ENCODE measurements at places on chromosomes 7 and 10. TPM values are rescaled to one million over a fixed set of nuclear protein-coding genes. Genes with fewer than 3 reads are reported as not detected.
A peak's percentile ranks its signal among the peaks of the same experiment; 100 is the strongest.

The HSPA12A gene
- total RNA-seq: 33.5 TPM

DNA sequence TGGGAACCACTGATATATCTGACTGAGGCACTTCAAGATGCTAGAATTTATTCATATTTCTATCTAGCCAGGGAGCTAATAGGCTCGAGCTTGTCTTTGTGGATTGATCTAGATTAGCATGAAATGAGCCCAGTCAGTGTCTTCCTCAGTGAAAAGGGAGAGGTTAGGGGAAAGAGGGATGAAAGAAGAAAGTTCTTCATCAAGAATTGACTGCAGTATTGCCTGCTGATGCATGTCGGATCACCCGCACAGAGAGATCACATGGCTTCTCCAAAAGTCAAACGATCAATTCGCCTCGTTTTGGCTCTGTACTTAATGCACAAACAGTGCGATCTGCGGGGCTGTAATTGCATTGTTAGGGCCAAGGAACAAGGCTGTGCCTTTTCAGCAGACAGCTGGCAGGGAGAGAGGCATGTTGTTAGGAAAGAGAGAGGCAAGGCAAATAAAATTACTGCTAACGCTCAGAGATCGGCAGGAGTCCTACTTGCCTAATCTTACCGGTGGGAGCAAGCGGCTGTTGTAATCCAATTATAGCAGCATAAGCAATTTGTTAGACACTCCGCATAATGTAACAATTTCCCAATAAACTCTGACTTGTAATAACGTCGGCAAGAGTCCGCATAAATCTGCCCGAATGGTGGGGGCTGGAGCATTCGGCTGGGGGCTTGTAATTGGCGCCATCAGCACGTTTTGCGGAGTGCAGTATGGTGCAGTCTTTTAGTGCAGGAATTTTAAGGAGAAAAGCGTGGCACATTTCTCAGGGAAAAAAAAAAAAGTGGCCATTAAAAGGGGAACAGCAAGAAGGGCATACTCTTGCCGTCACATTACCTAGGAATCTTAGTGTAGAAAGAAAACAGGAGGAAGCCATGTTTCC is 102.1 kb downstream of the POLL start:
- peak; percentile 51 for DNase-seq
- H3K36me3 ChIP-seq: no peaks in the 10 kb centered on the region
- no peak overlapping the region for H3K27ac ChIP-seq
- H3K27me3 ChIP-seq: no peaks in the 10 kb centered on the region
- peak overlapping the region; percentile 44 for H3K4me3 ChIP-seq

DNA sequence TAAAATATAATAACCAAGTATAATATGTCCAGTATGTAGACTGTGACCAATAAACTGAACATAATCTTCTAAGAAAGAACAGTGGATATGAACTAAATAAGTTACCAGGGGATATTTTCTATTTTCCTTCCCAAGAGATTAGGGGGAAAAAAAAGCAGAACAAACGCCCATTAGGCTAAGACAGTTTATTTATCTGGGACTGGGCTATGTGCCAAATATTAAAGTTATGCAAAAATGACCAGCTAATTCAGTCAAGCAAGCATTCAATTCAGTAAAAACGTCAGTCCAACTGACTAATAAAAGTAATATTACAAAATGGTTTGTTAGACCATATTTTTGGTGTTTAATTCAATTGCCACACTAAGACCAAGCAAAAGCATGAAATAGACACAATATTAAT is 122.2 kb downstream of the TSPAN12 start:
- no peak for DNase-seq
- H3K36me3 ChIP-seq: no peaks in the 10 kb centered on the region
- no peaks in the 10 kb centered on the region for H3K27me3 ChIP-seq
- H3K27ac ChIP-seq: no peak overlapping the region

DNA sequence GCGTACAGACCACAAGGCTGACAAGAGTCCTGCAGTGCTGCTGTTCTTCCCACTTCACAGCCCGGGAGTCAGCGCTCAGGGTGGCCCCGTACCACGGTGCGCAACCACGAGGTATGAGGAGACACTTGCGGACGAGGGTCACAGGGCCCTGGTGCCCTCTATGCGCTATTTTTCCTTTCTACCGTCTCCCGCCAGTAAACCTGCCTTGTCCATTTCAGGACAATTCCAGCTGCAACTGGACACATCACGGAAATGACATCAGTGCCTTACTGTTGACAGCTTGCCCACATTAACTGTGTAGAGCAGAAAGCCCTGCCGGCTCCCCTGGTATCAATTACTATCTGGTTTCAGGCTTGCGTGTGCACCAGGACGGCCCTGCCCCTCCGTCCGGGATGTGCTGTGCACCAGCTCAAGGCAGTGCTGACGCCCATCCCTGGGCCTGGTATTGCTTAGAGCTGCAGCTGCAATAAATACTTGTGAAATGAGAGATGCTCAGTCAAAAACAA is 65.1 kb downstream of the ZRANB1 start:
- H3K27me3 ChIP-seq: no peaks in the 10 kb centered on the region
- H3K27ac ChIP-seq: no peak overlapping the region
- DNase-seq: peak; percentile 81
- H3K4me3 ChIP-seq: no peak overlapping the region
- no peaks in the 10 kb centered on the region for H3K4me1 ChIP-seq
- peaks cover 6% of the 10 kb centered on the region for H3K36me3 ChIP-seq

DNA sequence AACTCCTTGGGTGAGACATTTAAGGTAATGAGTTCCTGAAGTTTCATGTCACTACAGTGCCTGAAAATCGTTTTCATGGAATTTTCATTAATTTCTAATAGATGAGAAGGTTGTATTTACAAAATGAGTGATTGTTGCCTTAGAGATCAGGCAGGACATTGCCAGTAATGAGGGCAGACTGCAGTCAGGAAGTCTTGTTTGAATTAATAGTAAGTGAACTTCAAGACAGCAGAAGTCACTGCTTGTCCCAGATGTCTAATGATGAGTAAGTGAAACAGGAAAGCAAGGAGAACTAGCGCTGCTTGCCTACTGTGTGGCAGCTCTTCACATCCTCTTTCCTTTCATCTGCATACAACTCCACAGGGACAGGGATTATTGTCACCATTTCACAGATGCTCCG is 237.4 kb downstream of the BAMBI start:
- no peaks in the 10 kb centered on the region for H3K36me3 ChIP-seq
- H3K4me3 ChIP-seq: no peak overlapping the region
- H3K27ac ChIP-seq: no peak overlapping the region

The LBX1 gene
- total RNA-seq: not detected

DNA sequence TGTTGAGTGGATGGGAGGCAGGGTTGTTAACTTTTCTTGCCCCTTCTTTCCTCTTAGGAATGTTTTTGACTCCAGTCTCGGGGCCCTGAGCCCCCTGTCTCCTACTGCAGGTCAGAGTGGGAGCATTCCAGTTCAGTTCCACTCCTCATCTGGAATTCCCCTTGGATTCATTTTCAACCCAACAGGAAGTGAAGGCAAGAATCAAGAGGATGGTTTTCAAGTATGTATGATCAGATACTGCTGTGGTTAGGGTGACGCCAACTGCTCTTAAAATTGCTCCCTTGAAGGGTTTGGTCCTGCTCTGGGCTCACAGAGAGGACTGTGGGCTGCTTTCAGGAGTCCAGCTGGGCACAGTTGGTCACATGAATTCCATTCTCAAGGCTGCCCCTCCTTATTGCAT is 22.0 kb downstream of the VWA2 start:
- H3K4me3 ChIP-seq: no peak overlapping the region
- no peaks in the 10 kb centered on the region for H3K27me3 ChIP-seq
- DNase-seq: no peak
- no peak overlapping the region for H3K27ac ChIP-seq
- H3K36me3 ChIP-seq: no peaks in the 10 kb centered on the region

- peaks cover 24% of the 10 kb centered on the region for H3K27me3 ChIP-seq
- H3K4me3 ChIP-seq: no peak overlapping the region
- DNase-seq: no peak
Measured at GRCh38 chr7:142796001-142796500, 25.3 kb downstream of the PRSS2 start.

The IL2RA gene
- 11.9 TPM for total RNA-seq

DNA sequence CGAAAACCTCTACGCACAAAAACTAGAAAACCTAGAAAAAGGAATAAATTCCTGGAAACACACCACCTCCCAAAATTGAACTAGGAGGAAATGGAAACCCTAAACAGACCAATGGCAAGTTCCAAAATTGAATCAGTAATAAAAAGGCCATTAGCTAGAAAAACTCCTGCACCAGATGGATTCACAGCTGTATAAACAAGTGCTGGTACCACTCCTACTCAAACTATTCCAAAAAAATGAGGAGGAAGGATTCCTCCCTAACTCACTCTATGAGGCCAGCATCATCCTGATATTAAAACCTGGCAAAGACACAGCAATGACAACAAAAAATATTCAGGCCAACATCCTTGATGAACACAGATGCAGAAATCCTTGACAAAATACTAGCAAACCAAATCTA is 228.2 kb downstream of the CHRM2 start:
- no peak overlapping the region for H3K4me3 ChIP-seq
- H3K27ac ChIP-seq: no peak overlapping the region
- no peaks in the 10 kb centered on the region for H3K36me3 ChIP-seq
- H3K27me3 ChIP-seq: no peaks in the 10 kb centered on the region
- H3K4me1 ChIP-seq: no peaks in the 10 kb centered on the region
- DNase-seq: no peak

DNA sequence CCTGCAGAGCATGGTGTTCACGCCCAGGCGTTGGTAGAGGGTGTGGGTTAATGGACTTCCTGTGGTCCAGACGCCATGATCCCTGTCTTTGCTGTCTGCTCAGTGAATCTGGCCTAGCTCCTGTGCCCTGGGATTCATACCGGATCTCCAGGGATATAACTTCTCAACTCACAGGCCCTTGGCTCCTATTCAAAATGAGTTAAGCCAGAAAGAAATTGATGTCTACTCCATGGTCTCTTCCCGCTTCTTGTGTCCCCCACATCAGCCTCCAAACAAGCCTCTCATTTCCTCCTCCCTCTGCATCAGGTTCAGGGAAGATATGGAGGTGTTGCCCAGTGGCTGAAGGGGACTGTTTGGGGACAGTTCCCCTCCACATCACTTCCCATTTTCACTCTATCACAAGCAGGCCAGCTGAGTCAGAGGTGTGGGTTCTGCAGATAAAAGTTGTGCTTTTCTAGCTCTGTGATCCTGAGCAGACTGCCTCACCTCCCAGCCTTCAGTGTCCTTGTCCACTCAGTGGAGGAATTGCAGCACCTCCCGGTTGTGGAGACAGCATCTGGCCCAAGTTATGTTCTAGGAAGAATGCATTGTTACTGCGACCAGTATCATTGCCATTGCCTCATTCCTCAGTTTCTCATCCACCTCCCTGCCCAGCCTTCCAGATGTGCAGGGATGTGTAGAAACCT is 22.5 kb downstream of the AKR1E2 start:
- DNase-seq: no peak
- no peaks in the 10 kb centered on the region for H3K27me3 ChIP-seq
- H3K27ac ChIP-seq: no peak overlapping the region

GRCh38 chr7:12633582-12633981 is 53.9 kb upstream of the ARL4A start:
- no peak overlapping the region for H3K4me3 ChIP-seq
- peaks cover 2% of the 10 kb centered on the region for H3K36me3 ChIP-seq
- no peaks in the 10 kb centered on the region for H3K4me1 ChIP-seq

DNA sequence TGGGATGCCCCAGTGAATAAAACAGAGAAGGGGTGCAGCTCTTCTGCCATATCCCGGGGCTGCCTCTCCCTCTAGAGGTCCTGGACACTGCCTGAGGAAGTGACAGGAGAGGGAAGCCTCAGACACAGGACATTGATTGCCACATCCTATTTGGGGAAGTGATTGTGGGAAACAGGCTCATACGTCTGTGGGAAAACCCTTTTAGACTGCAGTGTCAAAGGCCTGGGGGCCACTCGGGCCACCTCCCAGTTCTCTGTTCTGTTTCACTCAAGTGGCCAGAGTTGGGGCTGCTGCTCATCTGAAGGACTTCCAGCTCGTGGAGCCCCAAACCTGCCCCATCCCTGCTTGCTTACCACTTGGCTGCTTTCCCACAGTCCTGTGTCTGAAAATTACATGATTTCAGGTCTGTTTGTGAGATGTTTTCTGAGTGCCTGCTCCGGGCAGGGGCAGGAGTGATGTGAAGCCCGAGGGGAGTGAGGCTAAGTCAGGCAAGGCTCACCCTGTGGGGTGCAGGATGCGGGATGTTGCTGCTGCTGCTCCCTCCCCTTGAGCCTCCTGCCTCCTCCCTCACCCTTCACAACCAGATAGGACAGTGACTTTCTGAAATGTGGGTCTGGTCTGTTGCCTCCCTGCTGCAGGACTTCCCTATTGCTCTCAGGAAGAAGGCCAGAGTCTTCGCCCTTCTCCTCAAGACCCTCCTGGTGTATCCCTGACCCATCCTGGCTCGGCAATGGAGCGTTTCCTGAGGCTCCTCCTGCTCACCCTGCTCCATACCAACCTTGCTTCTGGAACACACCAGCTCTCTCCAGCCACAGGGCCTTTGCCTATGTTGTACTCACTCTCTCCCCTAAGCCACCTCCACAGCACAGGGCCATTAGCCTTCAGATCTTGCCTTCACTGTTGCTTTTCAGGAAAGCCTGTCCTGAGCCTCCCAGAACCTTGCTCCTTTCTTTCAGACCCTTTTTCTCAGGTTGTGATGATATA is 58.4 kb downstream of the NEURL1 start:
- no peaks in the 10 kb centered on the region for H3K27me3 ChIP-seq
- peak; percentile 59 for DNase-seq
- H3K36me3 ChIP-seq: no peaks in the 10 kb centered on the region
- H3K4me1 ChIP-seq: peaks cover 12% of the 10 kb centered on the region
